ENCODE measurements at places on chromosomes 5 and 9. TPM values are rescaled to one million over a fixed set of nuclear protein-coding genes. Genes with fewer than 3 reads are reported as not detected.

CNTNAP3 gene
- total RNA-seq: 10.6 TPM

TTC16 gene
- 4.0 TPM for total RNA-seq

WNT8A gene
- not detected for total RNA-seq

P4HA2 gene
- total RNA-seq: 37.8 TPM

GRCh38 chr5:40410964-40411635 lies 268.6 kb upstream of the PTGER4 start:
- DNase-seq: peak; percentile 48

DNA sequence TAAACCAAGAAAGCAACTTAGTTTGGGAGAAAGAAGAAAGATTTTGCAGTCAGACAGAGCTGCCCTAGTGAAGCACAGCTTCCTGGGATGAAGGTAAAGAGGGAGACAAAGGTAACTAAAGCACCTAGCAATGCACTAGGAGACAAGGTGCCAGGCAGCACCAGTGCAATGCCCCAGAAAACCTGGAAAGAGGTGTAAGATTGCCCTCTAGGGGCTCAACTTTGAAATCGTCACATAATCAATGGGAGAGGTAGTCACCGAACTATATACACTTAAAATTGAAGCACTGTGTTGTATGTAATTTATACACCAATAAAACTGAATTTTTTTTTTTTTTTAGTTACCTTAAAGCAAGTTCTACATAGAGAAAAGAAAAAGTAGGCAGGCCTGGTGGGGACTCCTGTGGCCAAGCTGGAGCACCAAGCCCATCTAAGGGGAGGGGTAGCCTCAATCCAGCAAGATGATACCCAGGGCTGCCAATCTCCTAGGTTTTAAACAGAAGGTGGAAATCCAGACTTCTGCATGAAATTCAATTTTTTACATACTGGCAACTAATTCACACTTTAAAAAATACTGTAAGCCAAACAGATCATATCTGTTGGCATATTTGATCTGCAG lies 48.2 kb downstream of the CDK5RAP2 start:
- peak; percentile 43 for DNase-seq

DNA sequence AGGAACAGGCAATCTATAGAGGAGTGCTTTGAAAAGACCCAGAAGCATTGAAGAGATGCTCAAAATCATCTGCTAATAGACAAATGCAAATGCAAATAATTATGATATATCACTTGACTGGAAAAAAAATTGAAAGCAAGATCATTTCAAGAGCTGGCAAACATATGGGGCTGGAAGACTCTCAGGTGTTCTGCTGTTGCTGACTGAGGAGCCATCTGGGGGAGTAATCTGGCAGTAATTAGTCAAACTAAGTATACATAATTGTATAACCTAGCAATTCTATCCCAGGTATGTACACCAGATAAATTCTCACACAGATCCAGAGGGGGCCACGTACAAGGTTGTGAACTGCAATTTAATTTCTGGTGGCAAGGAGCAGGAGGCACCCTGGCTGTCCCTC lies 4.6 kb upstream of the HMHB1 start:
- DNase-seq: no peak

DNA sequence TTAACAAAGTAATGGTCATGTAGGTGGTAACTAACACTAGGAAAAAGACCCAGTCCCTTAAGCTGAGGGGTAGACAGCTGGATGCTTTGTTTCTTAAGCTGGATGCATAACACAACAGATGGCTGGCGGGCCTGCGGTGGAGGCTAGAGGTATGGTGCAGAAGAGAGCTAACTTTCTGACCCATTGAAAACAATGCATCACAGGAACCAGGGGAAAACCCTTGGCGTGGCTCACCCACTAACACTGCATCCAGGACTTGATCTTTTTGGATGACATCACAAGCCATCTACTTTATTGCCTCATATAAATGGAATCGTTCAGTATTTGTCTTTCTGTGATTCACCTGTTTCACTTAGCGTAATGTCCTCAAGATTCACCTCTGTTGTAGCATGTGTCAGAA lies 138.7 kb downstream of the AUH start:
- DNase-seq: no peak

- DNase-seq: no peak
Observed at GRCh38 chr9:30574355-30575151, 1809.9 kb upstream of the ACO1 start.

GRCh38 chr5:143182901-143183820 lies 220.3 kb downstream of the NR3C1 start:
- DNase-seq: peak; percentile 28

DNA sequence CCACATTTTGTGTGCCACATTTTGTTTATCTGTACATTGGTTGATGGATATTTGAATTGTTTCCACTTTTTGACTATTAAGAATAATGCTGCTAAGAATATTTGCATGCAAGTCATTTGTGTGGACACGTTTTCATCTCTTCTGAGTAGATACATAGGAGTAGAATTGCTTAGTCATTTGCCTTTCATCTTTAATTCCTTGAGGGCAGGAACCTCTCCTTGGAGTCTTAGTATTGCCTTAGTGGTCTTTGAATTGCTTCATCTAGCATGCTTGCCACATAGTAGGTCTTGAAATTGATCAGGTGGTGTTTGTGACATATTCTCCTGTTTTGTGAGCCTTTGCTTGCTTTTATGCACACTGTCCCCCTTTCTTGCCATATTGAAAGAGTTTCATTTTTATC lies 128.5 kb downstream of the NR3C1 start:
- DNase-seq: no peak

- DNase-seq: no peak
Observed at GRCh38 chr5:72412283-72413055, 92.3 kb downstream of the PTCD2 start.

GRCh38 chr5:102561894-102562760 lies 63.3 kb upstream of the SLCO6A1 start:
- DNase-seq: peak; percentile 13

GRCh38 chr5:16852251-16853005 lies 83.7 kb downstream of the MYO10 start:
- DNase-seq: no peak

DNA sequence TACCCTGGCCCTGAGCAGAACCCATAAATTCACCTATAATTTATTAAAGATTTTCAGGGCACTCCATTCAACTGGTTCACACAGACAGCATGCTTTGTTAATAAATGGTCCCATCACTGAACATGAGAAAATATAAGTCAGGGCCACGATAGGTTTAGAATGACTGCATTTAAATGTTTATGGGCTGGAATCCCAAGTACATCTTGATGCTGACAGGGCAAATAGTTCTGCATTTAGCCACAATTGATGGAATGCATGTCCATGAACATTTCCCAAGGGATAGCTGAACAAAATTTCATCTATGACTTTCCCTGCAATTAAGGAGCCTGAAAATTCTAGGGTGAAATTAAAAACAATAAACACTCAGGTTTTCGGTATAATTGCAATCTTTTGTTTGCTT lies 124.5 kb downstream of the CAAP1 start:
- DNase-seq: no peak

DNA sequence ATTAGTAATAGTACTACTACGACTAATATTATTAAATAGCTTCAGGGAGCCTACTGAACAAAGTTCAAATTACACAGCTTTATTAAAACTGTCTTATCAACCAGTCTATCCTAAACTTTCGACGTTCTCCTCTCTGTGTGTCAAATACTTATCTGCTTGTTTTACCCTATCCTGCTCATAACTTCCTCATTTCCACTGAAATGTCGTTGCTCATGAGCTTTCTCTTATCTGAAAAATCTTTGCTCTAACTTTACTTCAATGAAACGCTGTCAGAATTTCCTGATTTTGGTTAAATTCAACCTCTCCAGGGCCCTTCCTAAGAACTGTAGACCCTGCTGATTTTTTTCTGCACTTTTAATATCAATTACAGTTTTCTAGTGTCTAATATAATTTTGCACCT lies 1431.0 kb upstream of the WWC1 start:
- DNase-seq: no peak

- DNase-seq: no peak
Observed at GRCh38 chr9:22214497-22215031, 205.5 kb upstream of the CDKN2B start.

DNA sequence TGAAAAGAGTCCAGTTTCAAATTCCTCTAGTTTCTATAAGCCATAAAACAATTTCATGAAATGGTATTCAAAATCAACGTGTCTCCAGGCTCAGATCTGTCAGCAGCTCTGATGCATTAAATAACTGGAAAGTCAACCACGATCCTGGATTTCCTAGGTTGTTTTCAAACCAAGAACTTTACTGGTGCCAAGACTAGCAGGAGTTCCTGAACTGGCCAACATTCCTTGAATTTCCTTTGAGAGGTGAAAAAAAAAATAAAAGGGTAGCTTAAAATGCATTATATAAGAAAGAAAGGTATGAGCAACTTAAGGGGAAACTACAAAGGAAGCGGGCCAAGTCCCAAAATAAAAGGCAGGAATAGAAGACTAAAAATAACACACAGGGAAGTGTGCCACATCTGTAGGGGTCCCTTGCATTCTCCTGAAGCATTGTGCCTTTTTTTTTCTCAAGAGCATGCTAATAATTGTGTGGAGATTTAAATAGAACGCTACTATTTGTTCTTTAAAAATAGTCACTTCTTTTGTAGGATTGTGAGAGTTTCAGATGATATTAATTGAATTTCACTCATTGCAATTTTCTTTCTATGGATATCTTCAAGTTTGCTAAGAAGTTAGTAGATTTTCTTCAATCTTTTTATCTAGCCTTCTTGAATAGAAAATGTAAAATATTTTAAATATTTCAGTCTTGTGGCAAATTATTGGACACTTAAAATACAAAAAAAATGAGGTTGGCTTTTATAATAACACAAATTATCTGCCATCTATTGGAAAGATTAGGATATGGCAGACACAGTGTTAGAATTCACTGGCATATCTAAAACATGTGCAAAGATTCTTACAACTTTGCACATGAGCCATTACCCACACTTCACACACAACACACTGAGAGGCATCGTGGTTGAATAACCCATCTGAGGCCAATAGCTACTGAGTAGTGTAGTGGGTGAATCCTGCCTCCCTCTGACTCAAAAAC lies 15.3 kb downstream of the ESM1 start:
- no peak for DNase-seq

DNA sequence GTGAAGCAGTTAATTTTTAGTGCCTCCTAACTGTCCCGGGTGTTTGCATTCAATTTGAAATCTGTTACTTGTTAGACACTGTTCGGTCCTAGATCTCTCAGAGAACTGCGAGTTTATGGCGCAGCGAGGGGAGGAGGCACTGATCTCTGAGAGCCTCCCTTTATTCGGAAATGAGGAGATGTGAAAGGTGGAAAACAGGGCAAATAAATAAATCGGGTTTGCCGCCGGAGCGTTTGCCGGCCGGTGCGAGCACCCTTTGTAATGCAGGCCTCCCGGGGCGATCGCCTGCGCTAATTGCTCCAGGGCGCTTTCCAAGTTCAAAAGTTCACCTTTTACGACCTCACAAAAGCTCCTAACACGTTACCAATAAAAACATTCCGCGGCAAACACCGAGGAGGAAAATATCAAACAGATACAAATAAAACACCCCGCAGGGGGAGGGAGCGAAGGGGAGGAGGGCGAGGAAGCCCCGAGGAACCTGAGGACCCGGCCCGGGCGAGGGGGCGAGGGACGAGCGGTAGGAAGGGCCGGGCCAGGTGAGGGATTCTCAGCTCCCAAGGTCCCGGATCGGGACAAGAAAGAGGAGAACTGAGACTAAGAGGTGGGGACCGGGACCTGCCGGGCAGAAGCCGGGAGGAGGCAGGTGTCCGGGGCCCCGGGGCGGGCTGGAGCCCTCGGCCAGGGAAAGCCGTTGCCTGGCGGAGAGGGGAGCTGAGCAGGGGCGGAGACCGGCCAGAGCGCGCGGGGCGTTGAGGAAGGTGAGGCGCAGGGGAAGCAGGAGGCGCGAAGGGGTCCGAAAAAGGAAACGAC lies 1.4 kb downstream of the NR6A1 start:
- no peak for DNase-seq

DNA sequence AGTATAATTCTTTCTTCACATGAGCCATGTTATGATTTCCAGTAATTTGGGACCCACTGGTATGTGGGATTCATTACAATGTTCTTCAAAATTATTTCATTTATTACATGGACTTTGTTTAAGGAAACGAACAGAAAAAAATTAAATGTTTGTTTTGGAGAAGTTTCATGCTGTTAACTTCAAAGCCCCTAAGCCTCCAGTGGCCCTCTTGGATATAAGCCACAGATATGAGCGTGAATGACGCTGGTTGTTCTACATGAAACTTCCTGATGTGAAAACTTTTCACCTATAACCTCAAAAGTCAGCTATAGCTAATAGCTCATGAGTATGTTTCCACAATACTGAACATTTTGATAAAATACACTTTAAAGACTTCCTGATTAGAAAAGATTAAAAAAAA lies 334.2 kb downstream of the PDE4D start:
- DNase-seq: peak; percentile 49

DNA sequence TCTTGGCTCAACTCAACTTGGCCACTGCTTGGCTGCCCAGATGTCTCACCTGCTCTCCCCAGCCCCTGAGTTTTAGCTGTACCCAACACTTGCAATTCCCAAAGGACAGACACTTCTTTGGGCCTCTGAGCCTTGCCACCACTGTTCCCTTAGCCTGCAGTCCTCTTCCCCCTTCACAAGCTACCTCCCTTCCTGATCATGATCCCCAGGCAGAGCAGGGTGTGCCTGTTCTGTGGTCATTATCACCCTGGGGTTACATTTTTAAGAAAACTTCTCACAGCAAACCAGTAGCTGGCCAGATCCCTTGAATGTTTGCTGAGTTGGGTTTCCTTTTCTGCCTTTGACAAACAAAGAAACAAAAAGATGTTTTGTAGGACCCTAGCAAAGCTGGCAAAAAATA lies 87.5 kb upstream of the PRRC1 start:
- no peak for DNase-seq

DNA sequence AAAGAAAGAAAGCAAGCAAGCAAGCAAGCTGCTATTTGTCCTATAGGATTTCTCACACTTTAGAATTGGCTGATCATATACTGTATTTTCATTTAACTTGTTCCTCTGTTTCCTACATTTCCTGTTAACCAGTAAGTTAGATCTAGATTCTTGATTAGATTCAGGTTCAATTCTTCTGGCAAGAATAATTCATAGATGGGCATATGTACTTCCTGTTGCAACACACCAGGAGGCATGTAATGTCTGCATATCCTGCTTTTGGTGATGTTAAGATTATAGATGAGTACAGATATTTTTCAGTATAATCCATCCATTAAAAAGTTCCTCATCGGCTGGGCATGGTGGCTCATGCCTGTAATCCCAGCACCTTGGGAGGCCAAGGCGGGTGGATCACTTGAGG lies 10.8 kb upstream of the KIF27 start:
- DNase-seq: no peak

GRCh38 chr9:21294364-21294774 lies 10.7 kb downstream of the IFNA5 start:
- no peak for DNase-seq

GRCh38 chr9:35905051-35905781 lies 786 bp upstream of the HRCT1 start:
- no peak for DNase-seq

DNA sequence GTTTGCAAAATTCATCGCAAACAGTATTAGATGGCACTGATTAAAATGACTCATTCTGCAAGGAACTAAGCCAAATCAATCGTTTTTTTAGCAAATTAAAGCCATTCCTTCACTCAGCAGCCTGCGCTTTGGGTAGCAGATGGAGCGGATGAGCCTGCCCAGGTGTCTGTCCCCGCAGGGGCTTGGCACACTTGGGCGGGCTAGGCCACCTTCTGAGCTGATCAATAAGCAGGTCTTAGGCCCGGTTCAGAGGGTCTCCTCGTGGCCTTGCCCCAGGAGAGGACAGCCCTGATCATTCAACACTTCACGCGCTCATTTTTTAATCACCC lies 78.0 kb upstream of the FCN1 start:
- no peak for DNase-seq

Data from lung (tissue), 17 donors.